Stimulated activated CD4-positive, alpha-beta T cell treated with anti-CD3 and anti-CD28 coated beads, Interleukin-4, amount 100 ng/mL, for 4 hours (primary cell): ENCODE measurements at places on chromosomes 2 and 18.

DNA sequence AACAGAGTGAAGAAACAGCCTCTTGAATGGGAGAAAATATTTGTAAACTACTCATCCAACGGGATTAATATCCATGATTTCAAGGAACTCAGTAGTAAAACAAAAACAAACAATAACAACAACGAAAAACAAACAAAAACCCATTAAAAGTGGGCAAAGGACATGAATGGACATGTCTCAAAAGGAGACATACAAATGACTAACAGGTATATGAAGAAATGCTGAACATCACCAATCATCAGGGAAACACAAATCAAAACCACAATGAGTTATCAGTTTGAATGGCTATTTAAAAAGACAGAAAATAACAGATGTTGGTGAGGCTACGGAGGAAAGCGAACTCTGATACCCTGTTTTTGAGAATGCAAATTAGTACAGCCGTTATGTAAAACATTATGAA, 224.8 kb upstream of the NRXN1 start:
- no peak for DNase-seq

DNA sequence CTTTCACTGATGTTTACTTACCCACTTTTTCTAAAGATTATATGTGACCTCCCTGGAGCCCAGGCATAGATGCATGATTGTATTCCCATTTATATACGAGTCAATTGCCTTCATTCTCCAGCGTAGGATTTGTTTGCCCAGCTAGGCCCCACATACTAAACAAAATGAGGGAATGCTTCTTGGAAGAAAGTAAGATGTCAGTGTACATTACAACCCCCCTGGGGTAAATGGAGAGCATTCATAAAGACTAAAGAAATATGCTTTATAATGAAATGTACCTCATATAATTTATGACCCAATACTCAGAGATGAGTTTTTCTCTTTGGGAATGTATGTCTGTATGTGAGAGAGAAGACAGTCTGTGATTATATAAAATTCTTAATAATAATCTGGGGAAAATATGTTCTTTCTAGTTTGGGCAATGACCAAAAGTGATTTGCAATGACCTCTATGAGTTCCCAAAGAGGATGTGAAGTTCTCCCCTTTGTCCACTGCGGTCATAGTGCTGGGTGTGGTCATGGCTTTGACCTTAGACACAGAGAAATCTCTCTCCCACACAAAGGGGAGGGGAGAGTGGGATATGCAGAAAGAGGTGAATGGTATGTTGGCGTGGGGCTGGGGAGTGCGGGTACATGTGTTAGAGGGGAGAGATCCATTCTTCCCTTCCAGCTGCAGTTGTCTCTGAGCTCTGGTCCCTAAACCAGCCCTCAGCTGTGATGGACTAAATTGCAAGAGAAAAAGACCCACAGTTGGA, 175.6 kb downstream of the EN1 start:
- no peak for DNase-seq

DNA sequence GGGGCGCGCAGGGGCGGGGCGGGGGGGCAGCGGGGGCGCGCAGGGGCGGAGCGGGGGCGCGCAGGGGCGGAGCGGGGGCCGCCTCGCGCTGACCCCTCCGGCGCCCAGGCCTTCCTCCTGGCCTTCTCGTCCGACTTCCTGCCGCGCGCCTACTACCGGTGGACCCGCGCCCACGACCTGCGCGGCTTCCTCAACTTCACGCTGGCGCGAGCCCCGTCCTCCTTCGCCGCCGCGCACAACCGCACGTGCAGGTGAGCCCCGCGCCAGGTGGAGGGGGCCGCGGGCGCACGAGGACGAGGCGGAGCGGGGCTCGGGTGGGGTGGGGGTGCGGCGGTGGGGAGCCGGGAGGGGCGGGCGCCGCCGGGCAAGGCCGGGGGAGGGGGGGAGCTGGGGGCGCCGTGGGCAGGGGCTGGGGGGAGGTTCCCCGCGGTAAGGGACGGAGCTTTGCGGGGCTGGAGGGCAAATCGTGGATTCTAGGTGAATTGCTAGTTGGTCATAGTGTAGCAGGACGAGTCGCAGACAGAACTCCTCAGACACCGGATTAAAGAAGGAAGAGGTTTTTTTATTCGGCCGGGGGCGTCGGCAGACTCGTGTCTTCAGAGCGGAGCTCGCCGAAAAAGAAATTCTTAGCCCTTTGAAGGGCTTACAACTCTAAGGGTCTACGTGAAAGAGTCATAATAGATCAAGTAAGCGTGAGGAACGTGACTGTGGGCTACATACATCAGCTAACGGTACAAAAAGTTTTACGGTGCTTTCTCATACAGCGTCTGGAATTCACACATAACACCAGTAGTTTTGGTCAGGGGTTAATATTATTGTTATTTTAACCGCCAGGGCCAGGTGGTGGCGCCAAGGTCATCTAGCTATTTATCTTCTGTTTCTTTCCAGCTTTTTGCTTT, 29.9 kb downstream of the ANO7 start:
- peak; percentile 29 for DNase-seq

GRCh38 chr18:47545613-47546012, 294.2 kb upstream of the SKOR2 start:
- DNase-seq: no peak

GRCh38 chr2:54840559-54841468, 117.4 kb downstream of the EML6 start:
- DNase-seq: no peak

DNA sequence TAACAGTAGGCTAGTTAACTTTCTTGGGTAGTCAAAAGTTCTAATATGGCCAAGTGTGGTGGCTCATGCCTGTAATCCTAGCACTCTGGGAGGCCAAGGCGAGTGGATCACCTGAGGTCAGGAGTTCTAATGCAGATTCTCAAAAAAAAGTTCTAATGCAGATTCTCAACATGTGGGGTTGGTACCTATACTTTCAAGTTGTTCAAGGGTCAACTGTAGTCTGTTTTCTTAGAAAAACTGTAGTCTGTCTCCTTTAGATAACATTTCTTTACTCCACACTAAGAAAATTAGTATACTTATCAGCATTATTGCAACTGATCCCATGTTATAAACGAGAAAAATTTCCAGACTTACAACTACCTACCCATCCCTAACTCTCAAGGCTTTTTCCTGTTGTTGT, 16.6 kb downstream of the INO80D start:
- DNase-seq: no peak

DNA sequence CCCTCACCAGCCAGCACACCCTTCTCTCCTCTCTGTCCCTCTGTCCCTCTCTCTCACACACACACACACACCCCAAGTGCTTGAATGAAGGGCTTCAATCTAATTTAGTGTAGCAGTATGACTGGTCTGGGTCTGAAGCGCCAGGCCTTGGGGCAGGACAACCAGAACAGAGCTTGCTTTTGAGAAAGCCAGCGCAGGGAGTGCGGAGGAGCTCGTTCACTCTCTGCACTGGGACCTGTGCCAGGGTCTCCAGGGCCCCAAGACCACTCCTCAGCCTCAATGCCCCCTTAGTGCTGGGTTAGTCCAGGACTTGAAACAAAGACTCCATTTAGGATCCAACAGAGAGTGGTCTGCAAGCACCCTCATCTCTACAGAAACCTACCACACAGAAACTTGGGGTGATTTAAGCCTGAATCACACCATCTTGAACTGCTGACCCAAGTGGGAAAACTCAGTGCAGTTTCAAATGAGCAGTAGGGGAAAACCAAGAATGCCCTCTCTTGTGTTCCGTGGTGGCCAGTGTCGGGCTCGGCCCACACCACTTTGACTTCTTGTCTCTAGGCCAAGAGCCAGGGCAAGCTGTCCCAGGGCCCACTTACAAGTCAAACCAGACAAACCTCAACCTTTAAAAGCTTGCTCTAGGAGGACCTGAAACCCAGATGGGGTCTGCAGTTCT, 66.6 kb upstream of the WIPF1 start:
- no peak for DNase-seq

DNA sequence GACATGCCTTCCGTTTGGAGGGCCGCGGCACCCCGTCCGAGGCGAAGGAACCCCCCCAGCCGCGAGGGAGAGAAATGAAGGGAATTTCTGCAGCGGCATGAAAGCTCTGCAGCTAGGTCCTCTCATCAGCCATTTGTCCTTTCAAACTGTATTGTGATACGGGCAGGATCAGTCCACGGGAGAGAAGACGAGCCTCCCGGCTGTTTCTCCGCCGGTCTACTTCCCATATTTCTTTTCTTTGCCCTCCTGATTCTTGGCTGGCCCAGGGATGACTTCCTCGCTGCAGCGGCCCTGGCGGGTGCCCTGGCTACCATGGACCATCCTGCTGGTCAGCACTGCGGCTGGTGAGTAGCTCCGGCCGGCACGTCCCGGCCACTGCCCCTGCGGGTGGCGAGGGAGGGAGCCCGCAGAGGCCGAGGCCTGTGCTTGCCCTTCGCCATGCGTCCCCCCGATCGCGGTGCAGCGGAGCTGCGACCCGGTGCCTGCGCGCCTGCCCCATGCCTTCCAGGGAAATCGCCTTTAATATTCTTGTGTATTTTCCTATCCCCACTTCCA, 1.2 kb downstream of the BMPR2 start:
- no peak for DNase-seq

GRCh38 chr2:8170552-8171327, 511.1 kb upstream of the ID2 start:
- DNase-seq: no peak

DNA sequence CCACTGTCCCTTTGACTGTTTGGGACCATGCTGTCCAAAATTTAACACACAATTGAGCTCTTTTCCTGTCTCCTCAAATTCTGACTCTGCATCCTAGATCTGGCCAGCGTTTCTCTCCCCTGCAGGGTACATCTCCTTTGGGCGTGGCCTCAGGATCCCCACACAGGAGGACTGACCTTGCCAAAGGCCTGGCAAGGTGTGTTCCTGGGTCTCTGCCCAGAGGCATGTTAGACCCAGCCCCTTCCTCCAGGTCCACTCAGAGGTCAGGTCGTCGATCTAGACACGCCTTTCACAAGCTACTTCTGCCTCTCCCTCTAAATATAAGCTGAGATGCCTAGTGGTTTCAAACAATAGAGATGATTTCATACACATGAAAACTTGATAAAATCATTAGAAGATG, 45.4 kb upstream of the SMIM21 start:
- no peak for DNase-seq

DNA sequence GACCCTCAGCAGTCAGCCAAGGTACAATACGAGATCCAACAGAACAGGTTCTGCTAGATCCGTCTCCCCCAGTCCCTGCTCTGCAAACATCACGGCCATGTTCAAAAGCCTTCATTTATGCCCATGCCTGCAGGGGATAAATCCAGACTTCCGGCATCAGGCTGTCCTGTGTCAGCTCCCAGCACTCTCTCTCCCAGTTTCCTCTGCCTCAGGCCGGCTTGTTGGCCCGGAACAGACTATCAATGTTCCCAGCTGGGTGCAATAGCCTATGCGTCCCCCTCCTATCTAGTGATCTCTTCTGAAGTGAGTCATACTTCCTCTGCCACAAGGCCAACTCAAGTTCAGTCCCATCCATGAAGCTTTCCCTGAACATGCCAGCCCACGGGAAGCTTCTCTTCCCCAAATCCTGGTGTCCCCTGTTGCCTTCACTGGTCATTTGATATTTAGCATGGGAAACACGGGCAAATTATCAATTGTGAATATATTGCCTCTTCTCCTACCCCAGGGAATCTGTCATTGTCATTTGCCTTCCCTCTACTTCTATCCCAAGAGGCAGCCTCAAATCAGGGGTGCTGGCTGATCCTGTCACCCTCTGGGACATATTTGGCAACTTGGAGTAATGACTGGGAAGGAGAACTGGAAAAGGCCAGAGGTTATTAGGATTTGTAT, 51.1 kb downstream of the CAPN13 start:
- DNase-seq: no peak

- DNase-seq: no peak
These were observed 10.6 kb downstream of the SETBP1 start for GRCh38 chr18:44691148-44691925.

DNA sequence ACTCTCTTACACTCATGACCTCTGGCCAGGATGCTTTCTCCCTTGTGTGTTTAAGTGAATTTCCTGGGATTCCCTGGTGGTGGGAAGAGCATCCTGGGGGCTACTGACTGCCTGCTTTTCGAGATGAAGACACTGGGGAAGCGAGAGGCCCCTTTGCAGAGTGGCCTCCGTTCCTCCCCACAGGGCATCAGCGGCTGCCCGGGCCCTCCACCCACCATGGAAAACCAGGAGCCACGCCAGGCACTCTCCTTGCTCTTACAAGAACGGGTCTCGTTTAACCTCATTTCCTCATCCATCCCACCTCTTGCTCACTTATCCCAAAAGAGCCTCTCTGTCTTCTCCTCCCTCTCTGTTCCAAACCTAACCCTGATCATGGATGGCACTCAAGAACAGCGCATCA, 17.8 kb downstream of the CHST10 start:
- DNase-seq: no peak

DNA sequence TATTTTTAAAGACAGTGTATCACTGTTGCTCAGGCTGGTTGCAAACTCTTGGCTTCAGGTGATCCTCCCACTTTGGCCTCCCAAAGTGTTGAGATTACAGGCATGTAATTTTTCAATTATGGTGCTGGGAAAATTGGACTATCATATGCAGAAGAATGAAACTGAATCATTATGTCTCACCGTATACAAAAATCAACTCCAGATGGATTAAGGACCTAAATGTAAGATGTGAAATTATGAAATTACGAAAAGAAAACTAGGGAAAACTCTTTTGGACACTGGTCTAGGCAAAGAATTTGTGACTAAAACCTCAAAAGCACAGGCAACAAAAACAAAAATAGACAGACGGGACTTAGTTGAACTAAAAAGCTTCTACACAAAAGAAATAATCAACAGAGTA, 31.2 kb downstream of the MAP3K2 start:
- DNase-seq: no peak

GRCh38 chr2:110660558-110660957, 17.3 kb downstream of the BUB1 start:
- DNase-seq: no peak

DNA sequence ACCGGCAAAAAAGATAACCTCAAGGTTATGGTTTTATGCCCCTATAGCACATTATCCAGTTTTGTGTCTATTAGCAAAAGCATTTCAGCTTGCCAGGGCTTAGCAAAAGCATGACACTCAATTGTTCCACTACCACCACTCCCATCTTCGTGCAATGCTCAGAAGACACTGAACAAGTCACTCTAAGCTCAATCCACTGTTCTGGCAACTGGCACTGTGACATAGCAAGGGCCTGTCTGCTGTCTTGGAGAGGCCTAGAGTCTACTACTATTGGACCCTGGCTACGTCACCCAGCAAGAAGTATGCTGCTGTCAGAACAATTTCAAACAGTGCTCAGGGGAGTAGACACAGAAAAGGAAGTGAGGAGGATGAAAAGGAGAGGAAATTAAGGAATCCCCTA, 103.5 kb upstream of the PPP1CB start:
- DNase-seq: peak; percentile 3

DNA sequence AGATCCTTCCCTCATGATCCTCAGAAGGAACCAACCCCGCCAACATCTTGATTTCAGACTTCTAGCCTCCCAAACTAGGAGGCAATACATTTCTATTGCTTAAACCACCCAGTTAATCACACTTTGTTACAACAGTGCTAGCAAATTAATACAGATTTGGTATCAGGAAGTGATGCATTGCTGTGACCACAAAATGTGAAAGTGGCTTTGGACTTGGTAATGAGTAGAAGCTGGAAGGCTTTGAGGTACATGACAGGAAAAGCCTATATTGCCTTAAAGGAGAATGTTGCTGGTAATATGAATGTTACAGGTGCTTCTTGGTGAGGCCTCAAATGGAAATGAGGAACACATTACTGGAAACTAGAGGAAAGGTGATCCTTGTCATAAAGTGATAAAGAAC, 260.3 kb downstream of the SATB2 start:
- no peak for DNase-seq

- no peak for DNase-seq
These were observed 38.0 kb downstream of the VSNL1 start for GRCh38 chr2:17578466-17578928.
